Activated CD4-positive, alpha-beta memory T cell treated with anti-CD3 and anti-CD28 coated beads, Interleukin-2, amount 10 ng/mL, durations not matched to agents 7 days and 5 days (primary cell): ENCODE measurements at places on chromosomes 6 and 20.
A peak's percentile ranks its signal among the peaks of the same experiment; 100 is the strongest.

DNA sequence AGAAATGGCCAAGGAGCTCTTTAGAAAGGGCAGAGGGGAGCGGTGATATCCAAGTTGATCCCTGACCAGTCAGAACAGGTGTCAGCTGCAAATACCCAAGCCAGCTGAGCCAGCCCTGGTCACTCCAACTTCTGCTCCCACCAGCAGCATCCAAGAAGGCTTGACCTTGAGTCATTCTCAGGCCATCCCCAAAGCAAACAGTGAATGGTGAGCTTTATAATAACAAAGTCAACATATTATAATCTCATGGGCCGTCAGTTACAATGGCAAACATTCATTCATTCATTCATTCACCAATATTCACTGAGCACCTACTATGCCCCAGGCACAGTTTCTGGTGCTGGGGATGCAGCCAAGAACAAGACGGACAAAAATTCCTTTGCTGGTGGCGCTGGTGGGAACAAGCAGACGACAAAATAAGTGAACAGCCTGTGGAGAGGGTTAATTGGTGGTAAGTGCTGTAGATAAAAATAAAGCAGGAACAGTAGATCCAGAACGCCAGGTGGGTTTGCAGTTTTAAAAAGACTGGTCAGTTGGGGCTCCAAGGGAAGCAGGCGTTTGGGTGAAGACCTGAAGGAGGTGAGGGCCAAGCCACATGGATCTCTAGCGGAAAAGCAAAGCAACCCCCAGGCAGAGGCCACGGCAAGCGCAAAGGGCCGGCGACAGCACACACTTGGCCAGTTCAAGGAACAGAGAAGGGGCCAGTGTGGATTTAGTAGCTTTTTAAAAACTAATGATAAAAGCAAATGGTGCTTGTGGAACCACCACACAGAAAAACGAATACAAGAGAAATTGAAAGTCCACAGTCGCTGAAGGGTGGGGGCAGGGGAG is 131.8 kb upstream of the PTPN1 start:
- DNase-seq, result no peak

DNA sequence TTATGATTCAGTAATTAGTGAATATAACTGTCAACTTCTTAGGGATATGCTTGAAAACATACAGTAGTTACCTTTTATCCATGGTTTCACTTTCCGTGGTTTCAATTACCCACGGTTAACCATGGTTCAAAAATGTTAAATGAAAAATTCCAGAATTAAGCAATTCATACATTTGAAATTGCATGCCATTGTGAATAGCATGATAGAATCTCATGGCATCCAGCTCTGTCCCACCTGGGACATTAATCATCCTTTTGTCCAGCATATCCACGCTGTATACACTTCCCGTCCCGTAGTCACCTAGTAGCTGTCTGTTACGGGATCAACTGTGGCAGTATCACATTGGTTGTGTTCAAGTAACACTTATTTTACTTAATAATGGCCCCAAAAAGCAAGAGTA is 781.7 kb upstream of the CITED2 start:
- DNase-seq, result no peak

DNA sequence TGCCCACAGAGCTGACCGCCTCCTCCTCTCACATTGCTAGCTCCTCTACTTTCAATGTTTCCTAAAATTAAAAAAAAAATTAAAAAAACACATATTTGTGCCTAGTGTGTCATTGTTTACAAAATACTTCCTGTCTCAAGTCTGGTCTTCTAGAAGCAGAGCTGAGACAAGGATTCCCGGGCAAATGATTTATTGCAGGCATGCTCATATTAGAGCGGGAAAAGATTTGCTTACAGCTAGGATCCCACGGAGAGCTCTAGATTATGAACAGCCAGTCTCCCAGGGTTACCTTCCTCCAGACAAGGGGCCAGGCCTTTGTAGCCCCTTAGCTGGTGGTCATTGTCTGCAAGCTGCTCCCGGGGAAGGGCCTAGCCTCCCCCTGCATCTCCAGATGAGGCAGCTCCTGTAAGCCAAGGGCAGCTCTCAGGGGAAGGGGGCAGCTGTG is 9.4 kb downstream of the PACSIN1 start:
- DNase-seq, result no peak

DNA sequence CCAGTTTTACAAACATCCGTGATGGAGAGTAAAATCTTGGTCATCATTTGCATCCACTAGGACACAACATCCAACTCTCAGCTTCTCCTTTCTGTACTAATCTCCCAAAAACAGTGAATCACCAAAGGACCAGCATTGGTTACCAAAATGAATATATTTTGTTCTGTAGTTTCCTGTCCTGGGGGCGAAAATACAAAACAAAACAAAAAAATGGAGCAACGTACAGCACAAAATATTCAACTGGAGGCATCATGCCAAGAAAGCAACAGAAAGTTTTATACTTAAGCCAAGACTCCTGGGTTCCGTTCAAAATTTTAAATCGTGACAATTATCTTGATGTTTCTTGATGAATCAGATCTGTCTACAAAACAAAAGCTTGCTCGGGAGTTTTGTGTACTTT is 126.6 kb upstream of the CCDC28A start:
- no peak for DNase-seq

GRCh38 chr6:165713845-165714466 is 50.9 kb upstream of the PDE10A start:
- DNase-seq, result no peak

DNA sequence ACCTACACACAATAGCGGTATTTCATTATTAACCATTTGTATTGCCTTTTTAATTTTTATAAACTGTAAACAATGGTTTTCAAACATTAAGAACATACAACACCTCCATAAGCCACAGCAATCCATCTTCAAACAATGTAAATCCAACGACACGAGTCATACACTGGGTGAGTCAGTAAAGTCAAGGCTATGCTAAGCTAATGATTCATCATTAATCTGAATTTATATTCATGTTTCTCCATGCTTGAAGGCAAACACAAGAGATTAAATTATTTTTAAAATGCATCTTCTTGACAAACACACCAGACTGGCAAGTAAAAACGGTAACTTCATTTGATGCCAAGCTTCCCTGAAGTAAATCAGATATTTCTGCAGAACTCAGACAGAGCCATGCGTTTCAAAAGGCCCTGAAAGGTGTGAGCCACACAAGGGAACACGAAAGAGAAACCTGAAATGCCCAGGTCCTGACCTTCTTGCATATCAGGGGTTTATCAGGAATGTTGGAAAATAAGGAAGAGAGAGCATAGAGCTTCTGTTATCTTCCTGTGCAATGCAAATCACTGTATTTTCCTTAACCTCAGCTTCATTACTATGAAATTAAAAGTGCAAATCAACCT is 162.5 kb downstream of the ALDH8A1 start:
- DNase-seq, result no peak

GRCh38 chr6:81834141-81834681 is 81.7 kb upstream of the TENT5A start:
- DNase-seq, result no peak

GRCh38 chr20:50708845-50709635 is 17.7 kb upstream of the RIPOR3 start:
- DNase-seq, result no peak

GRCh38 chr6:12602342-12602741 is 114.2 kb upstream of the PHACTR1 start:
- no peak for DNase-seq

DNA sequence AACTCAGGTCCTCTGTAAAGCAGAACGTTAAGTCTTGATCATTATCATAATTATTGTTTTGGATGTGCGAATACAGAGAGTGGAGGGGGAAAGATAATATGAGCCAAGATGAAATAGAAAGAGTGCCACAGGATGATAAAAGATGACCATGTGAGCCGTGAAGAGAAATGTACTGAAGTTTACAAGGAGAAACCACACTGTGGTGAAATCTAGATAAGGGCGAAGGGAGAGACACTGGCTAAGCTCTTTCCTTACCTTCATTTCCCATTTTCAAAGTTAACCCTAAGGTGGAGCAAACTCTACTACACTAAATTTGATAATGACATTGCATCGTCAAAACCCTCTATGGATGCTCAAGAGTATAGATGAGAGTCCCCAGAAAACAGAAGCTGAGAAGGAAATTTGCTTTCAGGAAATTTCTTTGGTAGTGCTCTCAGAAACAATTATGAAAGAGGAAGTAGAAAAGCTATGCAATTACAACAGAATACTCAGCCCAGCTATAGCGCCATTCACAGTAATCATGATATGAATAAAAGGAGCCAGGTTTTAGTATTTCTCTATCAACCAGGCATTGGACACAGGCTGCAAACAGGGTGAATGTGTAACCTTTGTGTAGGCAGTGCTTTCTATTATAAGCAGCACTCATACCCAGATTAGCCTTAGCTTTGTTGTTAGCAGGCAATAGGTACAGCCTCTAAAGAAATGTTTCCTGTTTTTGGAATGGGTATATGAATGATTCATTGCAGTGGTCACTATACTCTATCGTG is 1080.7 kb downstream of the GRIK2 start:
- DNase-seq, result no peak

DNA sequence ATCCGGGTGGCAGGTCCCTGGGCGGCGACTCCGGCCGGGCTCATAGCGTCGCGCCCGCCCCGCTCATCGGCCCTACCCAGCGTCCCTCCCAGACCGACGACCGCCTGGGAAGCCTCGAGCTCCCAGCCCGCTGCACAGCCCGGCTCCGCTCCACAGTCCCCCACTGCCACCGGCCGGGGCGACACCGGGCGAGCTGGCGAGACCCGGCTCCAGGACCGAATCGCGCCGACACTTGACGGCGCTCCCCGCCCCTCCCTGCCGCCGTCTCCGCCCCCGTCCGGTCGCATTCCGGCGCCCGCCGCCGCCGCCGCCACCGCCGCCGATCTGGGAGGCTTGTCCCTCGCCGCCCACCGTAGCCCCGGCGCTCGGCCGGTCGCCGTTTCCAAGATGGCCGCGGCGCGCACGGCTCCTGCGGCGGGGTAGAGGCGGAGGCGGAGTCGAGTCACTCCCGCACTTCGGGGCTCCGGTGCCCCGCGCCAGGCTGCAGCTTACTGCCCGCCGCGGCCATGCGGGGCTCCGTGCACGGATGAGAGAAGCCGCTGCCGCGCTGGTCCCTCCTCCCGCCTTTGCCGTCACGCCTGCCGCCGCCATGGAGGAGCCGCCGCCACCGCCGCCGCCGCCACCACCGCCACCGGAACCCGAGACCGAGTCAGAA is at the start of gene MAP3K4:
MAP3K4 (plus strand) TSS at position 364 of the 655 bp plus-strand sequence; CDS start at position 527, 163 bp downstream.
- peak; percentile 82 for DNase-seq

- no peak for DNase-seq
Observed at GRCh38 chr6:22145823-22146677, 150.8 kb downstream of the PRL start.

DNA sequence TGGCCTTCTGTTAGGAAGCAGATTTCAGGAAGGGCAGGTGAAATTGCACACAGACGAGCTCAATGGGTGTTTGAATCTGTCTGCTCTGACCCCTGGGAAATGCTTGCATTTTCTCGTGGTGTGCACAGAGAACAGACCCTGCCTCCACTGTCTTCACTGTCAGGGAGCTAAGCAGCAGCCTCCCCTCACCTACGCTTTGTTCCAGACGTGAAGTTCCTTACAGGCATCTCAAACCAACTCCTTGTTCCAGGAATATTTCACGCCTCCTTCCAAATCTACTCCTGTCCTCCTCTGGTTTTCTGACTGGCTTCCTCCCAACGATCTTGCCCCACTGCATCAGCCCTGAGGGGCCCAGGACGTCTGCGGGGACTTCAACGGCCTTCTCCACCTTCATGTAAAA is 13.7 kb downstream of the DACT2 start:
- no peak for DNase-seq

DNA sequence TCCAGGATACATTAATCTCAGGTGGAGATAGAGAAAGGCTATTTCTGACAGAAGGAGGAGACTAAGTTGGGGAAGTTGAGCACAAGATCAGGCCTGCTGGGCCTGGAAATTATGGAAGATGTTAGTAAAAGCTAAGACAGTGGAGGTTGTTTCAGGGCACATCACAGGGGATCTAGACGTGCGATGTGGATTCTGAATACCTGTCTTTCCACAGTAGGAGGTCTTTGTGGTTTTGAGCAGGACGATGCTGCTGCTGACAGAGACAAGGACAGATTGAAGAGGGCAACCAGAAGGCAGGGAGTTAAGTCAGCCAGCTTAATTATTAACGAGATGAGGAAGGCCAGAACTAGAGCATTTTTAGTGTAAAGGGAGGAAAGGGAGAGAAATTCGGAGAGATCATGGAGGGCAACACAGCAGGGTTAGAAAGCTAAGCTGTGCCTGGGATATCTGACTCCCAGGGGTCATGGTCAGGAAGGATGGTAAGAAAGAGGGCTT is 384.9 kb downstream of the MAFB start:
- no peak for DNase-seq

GRCh38 chr6:152529369-152529768 is 107.8 kb downstream of the SYNE1 start:
- DNase-seq, result no peak

GRCh38 chr6:71706523-71706922 is 179.8 kb upstream of the RIMS1 start:
- DNase-seq, result no peak

- DNase-seq, result no peak
Observed at GRCh38 chr20:46709459-46710152, at the start of gene SLC2A10. Gene SLC2A10 (plus strand): TSS chr20:46709649. CDS start chr20:46709737, 88 bp downstream.

- no peak for DNase-seq
Observed at GRCh38 chr6:53746442-53747103, 48.2 kb upstream of the LRRC1 start.

GRCh38 chr6:155493694-155494143 is 38.1 kb upstream of the NOX3 start:
- DNase-seq, result no peak

DNA sequence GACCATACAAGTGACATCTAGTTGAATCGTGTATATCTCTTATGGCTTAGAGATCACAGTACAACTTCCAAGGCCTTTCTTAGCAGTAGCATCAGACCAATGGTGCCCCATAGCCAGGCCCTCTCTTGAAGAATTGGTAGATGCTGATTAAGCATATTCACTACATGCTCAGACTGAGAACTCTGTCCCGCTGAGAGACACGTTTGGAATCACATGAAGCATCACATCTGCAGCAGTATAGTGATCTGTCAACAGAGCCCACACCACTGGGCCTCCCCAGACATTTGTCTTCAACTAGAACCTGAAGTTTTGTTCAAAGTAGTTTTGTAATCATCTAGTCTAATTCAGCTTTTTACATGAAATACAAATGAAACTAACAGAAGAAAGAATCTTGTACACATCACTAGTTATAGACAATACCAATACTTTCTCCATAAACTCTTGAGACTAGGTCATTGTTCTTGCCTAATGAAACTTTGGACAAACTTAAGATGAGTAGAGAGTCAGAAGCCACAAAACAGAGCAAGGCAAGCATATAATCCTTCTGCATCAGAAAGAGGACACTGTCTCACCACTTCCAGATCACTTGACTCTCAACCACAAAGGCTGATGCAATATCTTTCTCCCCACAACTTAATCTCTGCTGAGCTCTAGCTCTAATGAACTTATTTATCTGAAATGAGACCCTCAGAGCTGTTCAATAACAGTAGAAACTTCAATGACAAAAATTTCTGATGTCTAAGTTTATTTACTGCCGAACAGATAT is 182.7 kb downstream of the TBX18 start:
- DNase-seq, result no peak
